ENCODE measurements at places on chromosomes 7 and 10.

- no peak for DNase-seq
These were observed 213.6 kb upstream of the FZD1 start for GRCh38 chr7:91050677-91051076.

DNA sequence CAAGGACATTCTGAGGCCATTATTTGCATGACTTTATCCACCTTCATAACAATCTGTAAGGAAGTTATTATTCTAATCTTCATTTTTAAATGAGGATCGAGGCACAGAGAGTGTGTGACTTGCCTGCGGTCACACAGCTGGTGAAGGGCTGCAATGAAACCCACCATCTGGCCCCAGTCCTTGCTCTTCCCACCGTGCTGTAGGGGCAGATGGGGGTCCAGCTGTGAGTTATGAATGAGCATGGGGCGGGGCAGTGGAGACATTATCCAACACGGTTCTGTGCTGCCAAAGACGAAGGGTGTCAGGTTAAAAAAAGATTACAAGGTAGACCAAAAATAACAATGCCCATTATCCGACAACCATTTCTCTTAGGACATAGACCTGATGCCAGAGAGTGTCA is 417.5 kb upstream of the MGMT start:
- no peak for DNase-seq

- no peak for DNase-seq
These were observed 154.4 kb downstream of the JAZF1 start for GRCh38 chr7:28026237-28026636.

GRCh38 chr10:117429643-117430265 is 54.5 kb upstream of the PDZD8 start:
- DNase-seq = no peak

DNA sequence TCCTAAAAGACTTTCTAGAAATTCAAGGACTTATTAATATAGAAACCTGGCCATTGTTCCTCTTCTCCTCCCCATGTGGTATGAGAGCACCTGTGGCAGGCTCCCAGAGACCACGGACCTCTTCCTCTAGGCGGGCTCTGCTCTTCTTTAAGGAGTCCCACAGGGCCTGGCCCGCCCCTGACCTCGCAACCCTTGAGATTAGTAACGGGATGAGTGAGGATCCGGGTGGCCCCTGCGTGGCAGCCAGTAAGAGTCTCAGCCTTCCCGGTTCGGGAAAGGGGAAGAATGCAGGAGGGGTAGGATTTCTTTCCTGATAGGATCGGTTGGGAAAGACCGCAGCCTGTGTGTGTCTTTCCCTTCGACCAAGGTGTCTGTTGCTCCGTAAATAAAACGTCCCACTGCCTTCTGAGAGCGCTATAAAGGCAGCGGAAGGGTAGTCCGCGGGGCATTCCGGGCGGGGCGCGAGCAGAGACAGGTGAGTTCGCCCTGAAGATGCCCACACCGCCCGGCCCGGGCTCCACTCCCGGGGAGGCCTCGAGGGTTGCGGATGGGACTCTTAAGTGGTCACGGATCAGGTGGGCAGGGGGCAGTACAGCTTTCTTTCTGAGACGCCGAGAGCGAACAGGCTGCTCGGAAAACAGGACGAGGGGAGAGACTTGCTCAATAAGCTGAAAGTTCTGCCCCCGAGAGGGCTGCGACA is at the start of gene SLC26A4:
Gene SLC26A4 (plus strand): TSS at position 448 of the 700 bp plus-strand sequence. CDS start 814 bp downstream, outside the sequence.
- DNase-seq = no peak

GRCh38 chr7:100673942-100674410 is 436 bp downstream of the GNB2 start:
- DNase-seq = no peak

- no peak for DNase-seq
These were observed 411.9 kb upstream of the SHH start for GRCh38 chr7:156223935-156224832.

- DNase-seq = no peak
These were observed 40.4 kb upstream of the MGMT start for GRCh38 chr10:129426606-129427005.

DNA sequence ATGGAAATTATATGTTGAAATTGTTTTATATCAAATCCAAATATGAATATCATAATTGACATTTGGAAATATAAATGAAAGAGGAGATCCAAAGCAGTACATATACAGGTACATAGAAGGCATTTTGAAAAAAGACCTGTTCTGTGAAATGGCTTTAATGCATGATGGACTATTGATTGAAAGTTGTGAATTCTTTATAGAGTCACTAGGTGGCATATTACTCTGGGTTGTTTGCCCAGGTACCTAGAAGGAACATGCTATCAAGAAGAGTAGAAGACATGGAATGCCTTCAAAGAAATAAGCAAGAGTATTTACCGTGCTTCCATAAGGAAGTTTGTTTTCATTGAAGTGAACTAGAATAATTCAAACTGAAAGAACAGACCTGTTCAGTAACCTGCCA is 160.0 kb upstream of the ANK3 start:
- DNase-seq = no peak

DNA sequence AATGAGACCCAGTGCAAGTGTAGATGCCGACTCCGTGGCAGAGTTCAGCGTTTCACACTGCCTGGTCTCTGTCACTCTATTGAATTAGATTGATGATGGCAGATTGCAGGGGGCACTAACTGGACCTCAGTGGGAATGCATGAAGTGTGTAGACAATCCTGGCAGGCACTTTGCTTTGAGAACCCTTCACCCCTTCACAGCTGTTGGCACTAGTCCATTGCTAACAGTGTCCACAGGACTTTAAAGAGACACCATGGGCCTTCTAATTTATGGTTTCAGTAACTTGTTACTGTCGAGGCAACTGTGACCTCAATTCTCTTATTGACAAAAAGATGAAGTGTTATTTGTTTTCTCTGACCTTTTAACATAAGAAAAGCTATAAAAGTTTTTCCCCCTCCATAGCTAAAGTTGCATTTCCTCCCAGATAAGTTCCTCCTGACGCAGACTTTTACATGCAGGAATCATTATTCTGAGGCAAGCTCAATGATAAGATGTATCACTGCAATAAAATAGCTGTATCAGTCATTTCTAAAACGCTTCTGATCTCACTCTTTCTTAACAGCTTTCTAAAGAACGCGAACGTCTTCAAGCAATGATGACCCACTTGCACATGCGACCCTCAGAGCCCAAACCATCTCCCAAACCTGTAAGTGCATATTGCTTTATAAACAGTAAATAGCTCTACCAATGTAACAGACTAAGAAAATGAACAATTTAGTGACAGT is 238.9 kb downstream of the FOXP2 start:
- DNase-seq = no peak

DNA sequence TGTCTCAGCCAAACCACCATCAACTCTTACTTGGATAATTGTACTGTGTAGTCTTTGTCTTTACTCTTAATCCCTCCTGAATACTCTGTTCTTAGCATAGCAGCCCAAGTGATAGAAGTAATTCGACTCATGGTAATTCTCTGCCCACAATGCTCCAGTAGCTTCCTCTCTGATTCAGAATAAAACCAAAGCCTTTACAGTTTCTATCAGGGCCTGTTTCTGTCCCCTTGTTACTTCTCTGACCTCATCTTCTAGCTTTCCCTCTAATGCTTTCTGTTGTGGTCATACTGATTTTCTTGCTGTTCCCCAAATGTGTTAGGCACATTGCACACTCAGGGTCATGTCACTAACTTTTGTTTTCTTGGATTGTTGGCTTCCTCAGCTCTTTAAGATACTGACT is 8.0 kb downstream of the ZNF518A start:
- DNase-seq = no peak

DNA sequence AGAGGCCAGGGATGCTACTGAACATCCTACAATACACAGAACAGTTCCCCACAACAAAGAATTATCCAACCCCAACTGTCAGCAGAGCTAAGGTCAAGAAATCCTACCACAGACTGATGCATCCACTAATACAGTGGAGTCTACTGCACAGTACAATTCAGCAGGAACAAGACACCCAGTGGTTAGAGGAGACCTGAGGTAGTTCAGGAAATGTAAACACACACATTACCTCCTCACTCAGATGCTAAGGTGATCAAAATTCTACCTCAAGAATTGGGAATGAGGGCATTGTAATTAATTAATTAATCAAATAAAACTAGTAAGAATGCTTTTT is 91.4 kb downstream of the ZFAND4 start:
- DNase-seq = no peak

- no peak for DNase-seq
These were observed 24.6 kb downstream of the FHIP2A start for GRCh38 chr10:114845978-114846693.

- DNase-seq = no peak
These were observed 53.0 kb upstream of the MAGI2 start for GRCh38 chr7:79506481-79506880.

DNA sequence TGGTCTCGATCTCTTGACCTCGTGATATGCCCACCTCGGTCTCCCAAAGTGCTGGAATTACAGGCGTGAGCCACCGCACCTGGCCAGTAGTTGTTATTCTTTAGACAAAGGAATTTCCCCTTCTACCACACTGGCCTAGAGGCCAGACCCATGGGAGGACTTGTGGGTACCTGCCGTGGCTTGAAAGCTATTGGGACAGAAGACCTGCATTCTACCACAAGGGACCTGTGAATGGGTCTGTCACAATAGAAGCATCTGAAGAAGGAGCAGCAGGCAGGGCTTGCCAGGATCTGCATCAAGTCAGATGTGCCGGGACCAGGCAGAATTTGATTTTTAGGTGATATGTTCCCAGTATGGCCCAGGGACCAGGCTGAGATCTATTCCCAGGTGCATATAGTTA is 356.9 kb downstream of the FGFR2 start:
- no peak for DNase-seq

GRCh38 chr7:149783386-149784250 is 10.2 kb upstream of the ZNF467 start:
- no peak for DNase-seq

DNA sequence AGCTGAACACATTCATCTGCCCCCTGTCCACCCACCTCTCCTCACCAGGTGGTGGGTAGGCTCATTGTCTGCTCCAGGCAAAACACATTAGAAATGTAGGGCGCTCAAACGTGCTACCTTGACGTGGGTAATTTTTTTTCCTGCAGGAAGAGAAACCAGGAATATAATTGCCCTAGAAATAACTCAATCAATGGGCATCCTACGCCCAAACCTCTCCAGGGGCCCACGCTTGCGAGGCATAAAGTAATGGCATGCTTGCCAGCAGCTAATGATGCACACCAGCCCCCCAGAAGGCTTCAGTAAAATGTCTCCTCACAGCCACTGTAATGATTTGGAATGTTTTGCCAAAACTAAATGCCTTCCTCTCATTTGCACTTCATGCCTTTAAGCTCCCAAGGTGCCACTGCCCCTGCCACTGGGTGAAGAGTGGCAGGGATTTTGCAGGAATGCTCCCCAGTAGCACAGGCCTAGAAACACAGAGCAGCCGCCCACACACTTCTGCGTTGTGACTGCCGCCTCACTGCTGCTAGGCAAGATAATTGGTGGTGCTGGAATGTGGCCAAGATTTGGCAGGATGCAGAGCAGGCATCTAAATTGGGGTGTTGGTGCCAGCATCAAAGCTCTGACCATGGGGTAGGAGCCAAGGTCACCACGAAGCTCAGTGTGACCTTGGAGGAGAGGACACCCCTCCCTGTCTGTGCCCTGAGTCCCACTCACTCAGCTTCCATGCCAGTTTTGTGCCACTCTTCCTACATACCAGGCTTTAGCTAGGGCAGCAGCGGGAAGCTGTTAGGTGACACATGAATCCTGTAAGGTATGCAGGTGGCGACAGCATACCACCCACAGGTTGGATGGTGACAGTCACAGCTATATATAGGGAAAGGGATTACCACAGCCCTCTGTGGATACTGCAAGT is 48.7 kb upstream of the PPP1R3C start:
- no peak for DNase-seq

DNA sequence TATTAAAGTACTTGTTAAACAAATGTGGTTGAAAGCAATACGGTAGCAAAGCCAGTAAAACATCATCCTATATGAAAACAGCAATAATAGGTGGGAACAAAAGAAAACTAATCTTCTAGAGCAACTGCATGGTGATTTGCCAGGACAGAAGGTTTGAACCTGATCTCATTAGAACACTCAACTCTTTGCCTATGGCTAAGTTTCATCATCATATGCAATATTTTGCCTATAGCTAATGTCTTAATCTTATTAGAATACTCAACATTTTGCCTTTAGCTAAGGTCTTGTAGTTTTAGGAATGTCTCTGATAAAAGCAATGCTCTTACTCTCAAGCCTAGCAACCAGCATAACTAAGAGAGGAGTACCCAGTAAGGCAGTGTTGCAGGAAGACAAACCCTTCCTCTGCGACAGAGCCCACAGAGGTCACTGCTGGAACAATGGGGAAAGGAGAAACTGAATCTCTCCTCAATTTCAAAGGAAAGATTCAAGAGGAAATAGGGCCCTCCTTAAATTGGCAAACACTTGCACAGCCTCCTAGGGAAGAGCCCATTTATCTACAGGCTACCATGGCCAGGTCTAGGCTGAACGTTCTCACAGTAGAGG is 38.3 kb downstream of the CADPS2 start:
- no peak for DNase-seq

DNA sequence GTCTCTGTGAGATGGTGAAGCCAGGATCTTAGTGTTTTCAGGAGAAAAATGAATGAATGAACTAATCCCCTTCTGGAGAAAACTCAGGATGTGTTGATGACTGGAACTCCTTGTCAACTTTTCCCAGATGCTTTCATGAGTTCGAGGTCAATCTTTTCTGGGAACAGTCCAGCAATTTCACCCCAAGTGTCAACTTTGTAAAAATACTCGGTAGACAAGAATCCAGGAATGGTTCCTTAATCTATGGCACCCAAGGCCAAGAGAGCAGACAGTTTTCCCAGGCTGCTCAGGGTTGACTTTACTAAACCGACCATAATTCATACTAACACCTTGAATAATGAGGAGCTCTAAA is 31.1 kb upstream of the LYZL1 start:
- no peak for DNase-seq

DNA sequence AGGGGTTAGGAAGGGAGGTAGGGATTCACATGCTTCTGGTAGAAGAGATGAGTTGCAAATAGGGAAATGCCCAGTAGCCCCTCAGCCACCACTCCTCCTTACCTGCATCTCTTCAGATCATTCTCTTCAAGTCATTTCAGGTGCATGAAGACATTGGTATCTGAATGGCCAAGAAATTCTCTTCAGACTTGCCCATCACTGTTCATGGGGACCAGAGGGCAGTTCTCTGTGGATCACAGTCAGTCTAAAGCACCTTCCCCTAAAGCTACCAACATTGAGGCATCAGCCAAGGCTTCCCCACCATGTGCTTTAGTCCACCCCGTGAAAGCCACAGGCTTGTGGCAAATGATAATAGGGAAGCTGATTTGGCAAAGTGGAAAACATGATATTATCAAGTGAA is 319.4 kb upstream of the ZNF32 start:
- DNase-seq = no peak
